ENCODE measurements at places on chromosomes 1 and 21.

- DNase-seq, result no peak
These were observed 33.1 kb upstream of the COL6A2 start for GRCh38 chr21:46064870-46065214.

DNA sequence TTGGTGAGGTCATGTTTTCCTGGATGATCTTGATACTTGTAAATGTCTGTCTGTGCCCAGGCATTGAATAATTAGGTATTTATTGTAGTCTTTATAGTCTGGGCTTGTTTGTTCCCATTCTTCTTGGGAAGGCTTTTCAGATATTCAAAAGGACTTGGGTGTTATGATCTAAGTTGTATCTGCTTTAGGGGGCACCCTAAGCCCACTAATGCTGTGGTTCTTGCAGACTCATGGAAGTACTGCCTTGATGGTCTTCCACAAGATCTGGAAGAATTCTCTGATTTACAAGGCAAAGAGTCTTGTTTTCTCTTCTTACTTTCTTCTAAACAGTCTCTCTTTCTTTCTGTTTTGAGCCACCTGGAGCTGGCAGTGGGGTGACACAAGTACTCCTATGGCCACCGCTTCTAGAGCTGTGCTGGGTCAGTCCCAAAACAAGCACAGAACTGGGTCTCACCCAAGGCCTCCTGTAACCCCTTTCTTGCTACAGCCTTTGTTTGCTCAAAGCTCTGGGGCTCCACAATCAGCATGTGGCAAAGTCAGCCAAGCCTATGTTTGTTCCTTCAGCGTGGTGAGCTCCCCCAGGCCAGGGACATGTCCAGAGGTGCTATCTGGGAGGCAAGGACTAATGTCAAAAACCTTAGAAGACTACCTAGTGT lies 12.6 kb downstream of the VN1R5 start:
- DNase-seq, result no peak

GRCh38 chr21:43634618-43635017 lies 24.7 kb downstream of the HSF2BP start:
- no peak for DNase-seq

GRCh38 chr1:50978852-50979781 lies 9.1 kb downstream of the CDKN2C start:
- no peak for DNase-seq

DNA sequence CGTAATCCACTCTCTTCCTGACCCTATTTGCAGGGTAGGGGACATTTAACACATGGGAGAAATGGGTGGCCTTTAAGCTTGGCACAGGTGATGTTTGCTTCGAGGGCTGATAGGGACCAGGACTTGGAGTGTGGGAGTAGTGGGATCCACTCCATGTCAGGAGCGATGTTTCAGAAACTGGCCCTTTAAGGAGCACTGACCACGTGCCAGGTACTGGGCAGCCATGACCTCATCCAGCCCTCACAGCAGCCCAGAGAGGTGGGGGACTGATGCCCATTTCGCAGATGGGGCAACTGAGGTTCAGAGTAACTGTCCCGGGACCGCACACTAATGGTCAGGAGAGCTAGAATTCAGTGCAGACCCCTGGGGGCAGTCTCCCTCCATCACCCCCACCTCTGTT lies 11.4 kb downstream of the PADI3 start:
- DNase-seq, result no peak

- DNase-seq, result no peak
These were observed 35.1 kb upstream of the RGS7 start for GRCh38 chr1:241391926-241392710.

DNA sequence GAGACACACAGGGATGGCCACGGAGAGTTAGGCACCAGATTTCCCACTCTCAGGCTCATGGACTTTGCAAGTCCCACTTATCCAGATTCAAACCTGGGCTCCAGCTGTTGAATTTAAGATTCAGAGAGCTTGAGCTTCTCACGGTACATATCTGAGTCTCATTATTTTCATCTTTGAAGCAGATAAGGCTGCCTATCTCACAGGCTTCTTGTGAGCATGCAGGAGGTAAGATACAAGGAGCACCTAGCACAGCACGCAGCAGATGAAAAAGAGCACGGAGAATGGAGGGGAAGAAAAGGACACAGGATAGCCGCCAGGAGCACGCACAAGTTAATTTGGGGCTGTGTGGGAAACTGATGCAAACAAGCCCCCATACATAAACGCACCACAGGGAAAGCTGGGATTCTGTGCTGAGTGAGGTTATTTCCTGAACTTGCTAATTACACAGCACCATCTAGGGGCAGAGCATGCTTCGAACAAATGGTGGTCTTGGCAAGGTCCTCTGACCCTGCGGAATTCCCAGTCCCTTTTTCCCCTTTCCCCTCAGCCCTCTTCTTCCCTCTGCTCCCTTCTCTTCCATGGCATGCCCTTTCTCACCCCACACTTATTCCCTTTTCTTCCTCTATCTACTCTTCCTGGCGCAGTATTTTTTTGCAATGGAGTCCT lies 134.7 kb upstream of the VANGL1 start:
- no peak for DNase-seq

GRCh38 chr1:202662081-202662480 lies 48.2 kb downstream of the SYT2 start:
- no peak for DNase-seq

DNA sequence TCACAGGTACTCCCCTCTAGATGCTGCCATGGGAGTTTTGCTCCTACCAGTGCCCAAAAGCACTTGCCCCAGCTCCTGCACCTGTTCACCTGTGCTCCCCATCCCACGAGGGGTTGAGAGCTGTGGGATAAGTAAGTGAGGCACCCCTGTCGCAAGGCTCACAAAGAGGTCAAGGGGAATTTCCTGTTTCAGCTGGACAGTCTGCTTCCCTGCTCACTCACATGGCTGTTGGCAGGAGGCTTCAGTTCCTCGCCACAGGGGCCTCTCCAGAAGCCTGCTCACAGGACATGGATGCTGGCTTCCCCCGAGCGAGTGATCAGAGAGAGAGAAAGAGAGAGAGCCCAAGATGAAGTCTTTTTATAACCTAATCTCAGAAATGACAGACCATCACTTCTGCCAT lies 8.7 kb upstream of the NCMAP start:
- DNase-seq, result no peak

- no peak for DNase-seq
These were observed 179.2 kb upstream of the RAB4A start for GRCh38 chr1:229091721-229092136.

GRCh38 chr1:16165073-16165364 lies 9.2 kb upstream of the EPHA2 start:
- DNase-seq, result no peak

- no peak for DNase-seq
These were observed 2.6 kb upstream of the DDR2 start for GRCh38 chr1:162629651-162630050.

DNA sequence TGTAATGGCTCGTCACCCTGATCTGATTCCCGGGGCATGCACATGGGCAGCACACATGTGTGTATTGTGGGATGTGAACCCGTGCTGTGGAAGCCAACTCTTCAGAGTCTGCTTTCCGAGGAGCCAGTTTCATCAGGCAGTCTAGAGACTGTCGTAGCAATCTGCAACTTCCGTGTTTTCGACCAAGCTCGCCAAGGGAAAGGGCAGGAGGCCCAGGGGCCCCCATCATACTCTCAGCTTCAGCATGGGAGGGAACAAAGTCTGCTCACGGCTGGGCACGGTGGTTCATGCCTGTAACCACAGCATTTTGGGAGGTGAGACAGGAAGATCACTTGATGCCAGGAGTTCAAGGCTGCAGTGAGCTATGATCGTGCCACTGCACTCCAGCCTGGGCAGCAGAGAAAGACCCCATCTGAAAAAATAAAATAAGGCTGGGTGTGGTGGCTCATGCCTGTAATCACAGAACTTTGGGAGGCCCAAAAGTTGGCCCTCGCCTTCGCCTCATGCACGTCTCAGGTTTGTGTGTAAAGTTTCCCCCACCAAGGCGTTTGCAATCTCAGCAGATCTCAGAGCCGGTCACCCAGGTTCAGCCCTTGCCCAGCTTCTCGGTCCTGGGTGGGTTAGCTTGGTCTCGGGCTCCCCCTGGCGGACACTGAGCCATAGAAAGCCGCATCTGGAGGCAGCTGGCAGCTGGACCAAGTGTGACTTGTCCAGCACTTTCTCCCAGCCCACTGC lies 48.5 kb upstream of the SLC25A33 start:
- peak; percentile 73 for DNase-seq

- DNase-seq, result no peak
These were observed 40.9 kb upstream of the RALGPS2 start for GRCh38 chr1:178684111-178684510.

DNA sequence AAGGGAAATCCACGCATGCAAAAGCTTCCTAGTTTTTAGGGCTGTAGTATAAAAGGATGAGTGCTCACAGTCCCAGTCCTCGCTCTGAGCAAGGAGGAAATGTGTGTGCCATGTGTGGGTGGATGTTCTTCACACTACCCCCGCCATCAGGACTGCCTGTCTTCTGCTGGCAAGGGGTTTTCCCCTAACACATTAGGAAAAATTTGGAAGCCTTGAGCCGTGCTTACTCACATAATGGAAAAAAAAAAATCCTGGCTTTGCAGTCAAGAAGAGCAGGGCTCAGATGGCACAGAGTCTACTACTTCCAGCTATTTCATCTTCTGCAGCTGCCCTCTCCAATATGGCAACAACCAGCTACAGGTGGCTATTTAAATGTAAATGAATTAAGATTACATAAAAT lies 363.1 kb downstream of the PLPP3 start:
- no peak for DNase-seq

- DNase-seq, result no peak
These were observed 27.0 kb upstream of the PRELP start for GRCh38 chr1:203448521-203449061.

DNA sequence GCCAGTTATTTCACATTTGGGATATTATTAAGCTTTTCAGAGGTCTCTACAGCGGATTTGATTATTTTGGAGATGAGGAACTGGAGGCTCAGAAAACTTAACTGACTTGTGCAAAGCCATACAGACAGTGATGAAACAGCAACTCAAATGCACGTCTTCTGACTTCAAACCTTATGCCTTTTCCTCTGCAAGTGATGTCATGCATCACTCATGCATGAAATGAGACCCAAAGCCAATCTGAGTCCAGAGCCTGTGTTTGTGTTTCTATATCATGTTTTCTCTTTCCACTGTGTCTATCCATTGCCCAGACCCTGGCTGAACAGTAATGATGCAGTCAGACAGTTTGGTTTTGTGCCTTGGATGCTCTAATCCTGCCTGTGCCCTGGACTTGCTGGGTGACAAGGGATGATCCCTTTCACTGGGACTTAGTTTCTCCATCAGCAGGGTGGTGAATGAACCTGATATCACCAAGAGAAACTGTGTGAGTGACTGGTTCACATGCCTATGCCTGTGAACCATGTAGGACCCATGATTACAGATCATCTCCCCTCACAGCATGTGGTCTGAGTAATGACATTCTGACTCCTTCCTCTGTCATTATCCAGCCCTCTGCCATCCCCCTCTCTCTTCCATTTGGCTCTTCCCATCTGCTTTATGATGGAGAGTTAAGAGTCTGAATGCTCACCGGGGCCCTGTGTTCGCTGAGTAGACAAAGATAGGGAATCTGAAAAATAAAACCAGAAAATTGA lies 33.4 kb downstream of the SLAMF6 start:
- no peak for DNase-seq

Data from activated CD4-positive, alpha-beta T cell treated with anti-CD3 and anti-CD28 coated beads for 1 hour (primary cell).